ENCODE measurements at places on chromosomes 11 and 22.
A peak's percentile ranks its signal among the peaks of the same experiment; 100 is the strongest.

- peak; percentile 35 for DNase-seq
These were observed 6.9 kb downstream of the OR8B12 start for GRCh38 chr11:124536520-124536919.

GRCh38 chr11:7974668-7975067 lies 9.4 kb upstream of the NLRP10 start:
- no peak for DNase-seq

DNA sequence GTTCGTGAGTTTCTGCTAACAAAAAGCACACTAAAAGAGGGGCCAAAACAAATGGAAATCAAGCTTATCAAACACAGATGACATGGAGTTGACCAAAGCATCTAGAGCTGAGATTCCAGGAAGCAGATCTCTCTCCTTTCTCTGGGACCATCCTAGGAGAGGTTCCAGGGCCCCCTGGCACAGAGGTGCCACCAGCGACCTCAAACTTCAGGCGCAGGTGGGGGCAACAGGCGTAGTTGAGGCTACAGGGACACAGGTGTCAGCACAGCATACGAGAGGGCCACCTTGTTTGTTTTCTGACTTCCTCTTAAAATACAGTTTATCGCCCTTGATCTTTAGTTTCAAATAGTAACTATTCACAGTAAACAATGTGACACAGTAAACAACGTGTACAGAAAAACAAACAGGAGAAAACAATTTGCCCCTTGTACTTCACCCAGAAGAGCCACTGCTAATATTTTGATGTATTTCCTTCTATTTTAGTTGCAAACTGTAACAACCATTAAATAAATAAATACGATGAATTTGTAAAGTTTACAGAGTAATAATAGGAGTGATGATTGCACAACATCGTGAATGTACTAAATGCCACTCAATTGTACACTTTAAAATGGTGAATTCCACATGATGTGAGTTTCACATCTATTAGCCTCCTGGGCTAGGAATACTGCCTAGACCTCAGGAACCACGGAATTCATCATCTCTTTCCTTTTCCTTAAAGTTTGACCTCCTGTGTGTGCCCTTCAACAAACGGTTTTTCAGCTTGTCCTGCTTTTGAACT lies 52.2 kb downstream of the IGLL5 start:
- DNase-seq, result no peak

DNA sequence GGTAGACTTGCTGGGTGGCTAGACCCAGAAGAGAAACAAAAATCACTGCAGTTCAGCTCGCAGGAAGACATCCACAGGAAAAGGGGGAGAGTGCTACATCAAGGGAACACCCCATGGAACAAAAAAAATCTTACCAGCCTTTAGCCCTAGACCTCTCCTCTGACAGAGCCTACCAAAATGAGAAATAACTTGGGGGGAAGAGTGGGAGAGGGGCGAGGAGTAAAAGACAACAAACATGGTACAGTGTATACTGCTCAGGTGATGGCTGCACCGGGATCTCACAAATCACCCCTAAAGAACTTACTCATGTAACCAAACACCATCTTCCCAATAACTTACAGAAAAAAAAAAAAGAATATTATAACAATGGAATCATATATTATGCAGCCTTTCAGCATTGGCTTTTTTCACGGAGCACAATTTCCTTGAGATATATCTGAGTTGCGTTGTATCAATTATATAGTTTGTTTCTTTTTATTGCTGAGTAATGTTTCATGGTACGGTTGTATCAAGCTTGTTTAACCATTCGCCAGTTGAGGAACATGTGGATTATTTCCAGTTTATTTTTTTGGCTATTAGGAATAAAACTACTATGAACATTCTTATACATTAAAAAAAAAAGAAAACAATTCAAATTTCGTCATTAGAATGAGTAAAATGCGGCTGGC lies 90.9 kb downstream of the ZNF280B start:
- no peak for DNase-seq

Measured in NCI-H526 (cell line).